ENCODE measurements at places on chromosomes 7 and 10.
A peak's percentile ranks its signal among the peaks of the same experiment; 100 is the strongest.

DNA sequence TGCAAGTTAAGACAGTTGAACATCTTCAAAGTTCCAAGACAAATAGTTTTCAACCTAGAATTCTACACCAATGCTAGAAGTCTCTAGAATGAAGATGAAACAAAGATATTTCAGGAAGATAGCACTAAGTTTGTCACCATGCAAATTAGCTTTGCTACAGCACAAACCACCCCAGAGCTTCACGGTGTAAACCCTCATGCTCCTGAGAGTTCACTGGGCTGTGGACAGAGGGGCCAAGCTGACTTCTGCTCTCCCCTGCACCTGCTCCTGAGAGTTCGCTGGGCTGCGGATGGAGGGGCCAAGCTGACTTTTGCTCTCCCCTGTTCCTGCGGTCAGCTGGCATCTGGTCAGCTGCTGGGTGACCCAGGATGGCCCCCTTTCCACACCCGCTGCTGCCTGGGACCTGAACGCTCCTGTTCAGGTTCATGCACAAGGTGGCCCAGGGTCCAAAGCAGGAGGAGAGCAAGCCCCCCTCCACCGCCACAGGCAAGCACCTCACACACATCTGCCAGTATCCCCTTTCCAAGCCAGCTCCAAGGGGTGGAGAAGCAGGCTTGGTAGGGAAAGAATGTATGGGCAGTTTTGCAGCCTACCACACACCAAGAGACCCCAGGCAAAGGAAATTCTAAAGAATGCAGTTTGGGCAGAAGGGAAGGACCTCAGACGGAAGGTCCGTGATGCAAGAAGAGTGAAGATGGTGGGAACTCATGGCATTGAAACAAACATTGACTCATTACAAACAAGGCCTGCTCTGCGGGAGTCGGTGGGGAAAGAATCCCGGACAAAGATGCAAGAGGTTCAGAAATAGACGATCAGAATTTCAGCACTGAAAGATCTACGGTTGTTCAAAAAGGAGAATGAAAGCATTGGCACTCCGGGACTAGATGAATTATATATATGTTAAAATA is 137.8 kb upstream of the PPP2R2D start:
- DNase-seq: no peak

DNA sequence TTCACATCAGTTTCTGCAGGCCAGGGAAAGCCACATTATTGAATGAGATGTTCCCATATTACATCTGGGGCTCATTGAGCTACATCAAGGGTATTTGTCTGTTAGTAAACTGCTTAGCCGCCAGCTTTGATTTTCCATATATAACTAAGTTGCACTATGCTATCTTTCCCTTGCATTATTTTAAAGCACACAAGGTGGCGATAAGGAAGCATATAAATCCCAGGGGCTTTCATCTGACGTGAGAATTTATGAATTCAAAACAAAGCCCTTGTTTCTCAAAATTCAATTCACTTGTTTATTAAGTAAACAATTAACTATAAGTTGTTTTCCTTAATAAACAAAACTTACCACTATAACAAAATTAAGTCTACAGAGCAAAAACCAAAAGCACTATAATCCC is 334.1 kb upstream of the TPK1 start:
- DNase-seq: no peak

GRCh38 chr7:65746398-65746669 is 126.5 kb upstream of the VKORC1L1 start:
- no peak for DNase-seq

GRCh38 chr10:119209035-119209735 is 1.8 kb downstream of the GRK5 start:
- DNase-seq: no peak

GRCh38 chr7:97008275-97008917 is 3.0 kb downstream of the DLX6 start:
- DNase-seq: no peak

DNA sequence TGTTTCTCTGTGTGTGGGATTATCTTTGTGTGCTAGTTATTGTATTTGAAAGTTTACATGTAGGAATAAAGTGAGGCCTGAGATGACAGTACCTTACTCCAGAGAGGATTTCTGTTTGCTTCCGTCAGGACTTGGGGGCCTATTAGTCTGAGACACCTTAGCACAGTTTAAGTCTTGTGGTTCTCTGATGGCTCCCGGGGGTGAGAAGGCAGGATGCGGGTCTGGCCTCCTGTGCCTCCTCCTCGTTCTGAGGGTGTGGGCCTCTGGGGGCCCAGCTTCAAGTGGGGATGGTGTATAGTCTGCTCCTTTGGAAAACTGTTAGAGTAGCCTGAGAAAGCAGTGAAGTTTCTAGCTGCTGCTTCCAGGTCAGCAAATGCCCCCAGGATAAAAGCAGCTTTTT is 12.4 kb downstream of the MTURN start:
- no peak for DNase-seq

- DNase-seq: no peak
These were observed 4.6 kb downstream of the EMX2 start for GRCh38 chr10:117547016-117547715.

- DNase-seq: no peak
These were observed 7.8 kb upstream of the COMMD3 start for GRCh38 chr10:22308390-22308789.

DNA sequence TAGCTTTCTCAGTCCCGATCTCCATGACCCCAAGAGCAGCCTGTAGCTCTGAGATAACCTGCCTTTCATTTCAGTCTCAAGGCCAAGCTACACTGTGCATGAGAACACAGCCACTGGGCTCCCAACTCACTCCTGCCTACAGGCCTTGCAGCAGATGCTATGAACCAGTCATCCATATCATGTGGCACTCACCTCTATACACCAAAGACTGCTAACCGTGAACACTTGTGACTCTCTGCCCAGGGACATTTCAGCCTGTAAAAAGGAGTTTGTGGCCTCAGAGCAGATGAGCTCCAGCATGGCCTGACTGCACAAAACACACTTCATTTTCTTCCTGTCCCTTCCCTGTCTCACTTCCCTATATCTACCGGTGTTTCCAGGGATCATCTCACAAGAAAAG is 56.9 kb upstream of the NPY start:
- DNase-seq: no peak

- DNase-seq: no peak
These were observed 18.4 kb downstream of the EEPD1 start for GRCh38 chr7:36171503-36171902.

GRCh38 chr7:50553973-50554372 is 11.2 kb downstream of the DDC start:
- DNase-seq: no peak

DNA sequence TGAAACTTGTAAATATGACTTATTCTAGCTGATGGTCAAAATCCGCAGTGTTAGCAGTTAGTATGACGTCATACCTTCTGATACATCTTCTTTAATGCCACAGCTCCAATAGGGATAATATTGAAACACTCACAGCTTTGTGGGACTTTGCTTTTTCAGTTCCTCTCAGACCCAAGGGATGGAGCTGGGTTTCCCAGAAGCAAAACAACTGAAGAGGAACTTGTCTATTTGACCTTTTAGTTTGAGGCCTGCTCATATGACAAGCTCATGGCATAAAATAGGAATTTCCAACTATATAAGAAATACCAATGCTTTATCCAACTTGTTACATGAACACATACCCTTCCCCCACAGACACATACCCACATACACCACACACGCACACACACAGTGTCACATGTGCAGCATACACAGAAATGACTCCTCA is 31.6 kb upstream of the C10orf67 start:
- no peak for DNase-seq

DNA sequence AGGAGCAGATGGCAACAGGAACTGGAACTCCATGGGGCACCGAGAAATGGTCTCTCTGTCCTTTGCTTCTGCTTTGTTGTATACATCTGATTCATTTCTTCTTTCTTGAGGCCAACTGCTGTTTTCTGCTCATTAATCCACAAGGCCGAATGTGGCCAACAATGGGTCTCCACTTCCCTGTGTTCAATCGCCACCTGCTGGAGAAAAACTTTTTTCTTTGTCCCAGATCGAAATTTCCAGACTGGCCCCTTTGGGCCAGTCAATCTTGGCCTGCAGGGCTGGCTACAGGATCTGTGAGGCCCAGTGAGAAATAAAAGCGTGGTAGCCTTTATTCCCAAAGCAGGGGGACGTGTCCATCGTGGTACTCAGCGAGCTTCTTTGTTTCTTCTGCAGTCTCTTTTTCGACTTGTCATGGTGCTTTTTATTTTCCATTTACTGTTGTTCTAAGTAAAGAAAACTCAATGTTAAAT is 58.8 kb downstream of the PARP12 start:
- peak; percentile 59 for DNase-seq

- DNase-seq: no peak
These were observed 303.7 kb downstream of the PRPF18 start for GRCh38 chr10:13890233-13891127.

GRCh38 chr10:36602374-36602773 is 523.0 kb upstream of the ANKRD30A start:
- no peak for DNase-seq

GRCh38 chr10:32412499-32412853 is 33.5 kb upstream of the CCDC7 start:
- DNase-seq: no peak

DNA sequence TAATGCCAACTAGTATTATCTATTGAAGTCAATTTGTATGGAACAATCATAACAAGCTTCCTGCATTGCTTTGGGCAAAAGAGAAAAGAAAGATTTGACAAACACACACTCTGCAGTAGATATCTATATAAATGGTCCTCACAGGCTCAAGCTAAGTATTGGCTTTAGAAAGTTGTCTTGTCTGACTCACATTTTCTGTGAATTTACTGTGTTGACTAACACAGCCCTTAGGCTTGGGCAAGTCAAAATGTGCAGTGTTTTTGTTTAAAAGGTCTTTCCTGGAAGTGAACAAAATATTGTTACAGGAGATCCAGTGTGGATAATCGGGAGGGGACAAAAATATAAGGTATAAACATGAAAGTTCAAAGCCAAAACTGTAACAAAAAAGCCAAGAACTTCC is 194.4 kb downstream of the RELN start:
- DNase-seq: no peak

DNA sequence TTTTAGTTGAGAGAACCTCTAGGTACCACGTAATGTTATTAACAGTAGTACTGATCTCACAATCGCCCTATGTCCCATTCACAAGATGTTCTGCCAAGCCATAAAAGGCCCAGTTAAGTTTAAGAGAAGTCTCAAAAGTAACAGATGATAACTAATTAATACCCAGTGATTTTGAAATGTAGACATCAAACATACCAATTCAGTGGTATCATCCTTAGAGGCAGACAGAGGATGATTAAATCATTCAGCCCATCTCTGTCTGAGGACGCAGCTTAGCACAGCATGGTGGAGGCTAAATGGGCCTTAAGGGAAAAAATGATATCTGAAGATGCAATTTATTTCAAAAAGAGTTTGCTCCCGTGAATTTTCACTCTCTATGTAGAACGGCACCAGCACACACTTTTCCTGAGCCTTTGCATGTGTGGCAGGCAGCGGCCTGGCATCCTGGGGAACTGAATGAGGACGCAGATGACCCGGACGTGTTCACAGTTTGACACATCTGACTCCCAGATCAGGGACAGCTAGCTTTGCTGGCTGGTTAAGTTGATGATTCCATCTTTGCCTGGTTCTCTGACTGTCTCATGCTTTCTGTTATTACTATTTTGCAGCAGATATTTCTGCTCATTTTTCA is 13.4 kb downstream of the EGFR start:
- DNase-seq: no peak

DNA sequence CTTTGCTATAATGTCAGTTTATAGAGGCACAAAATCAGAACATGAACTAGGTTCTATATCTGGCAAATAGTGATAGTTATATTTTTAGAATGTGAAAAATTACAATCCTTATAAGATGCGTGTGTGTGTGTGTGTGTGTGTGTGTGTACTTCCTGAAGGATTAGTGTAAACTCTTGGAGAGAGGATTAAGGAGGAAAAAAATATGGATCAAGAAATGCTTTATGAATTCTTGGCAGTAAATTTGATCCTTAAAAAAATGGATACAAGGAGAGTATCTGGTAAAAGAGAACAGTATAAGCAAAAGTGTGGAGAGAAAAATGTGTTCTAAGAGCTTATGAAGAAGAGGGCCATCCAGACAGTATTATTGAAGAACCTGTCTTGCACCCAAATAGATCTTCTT is 484.3 kb downstream of the ADRA2A start:
- DNase-seq: no peak

GRCh38 chr10:71068861-71069271 is 143.5 kb upstream of the UNC5B start:
- no peak for DNase-seq

- no peak for DNase-seq
These were observed 30.5 kb upstream of the PWWP2B start for GRCh38 chr10:132366499-132366898.

- no peak for DNase-seq
These were observed 88.2 kb downstream of the BBS9 start for GRCh38 chr7:33217595-33217994.

- peak; percentile 37 for DNase-seq
These were observed at the start of gene NEURL1 for GRCh38 chr10:103493362-103493915. Gene NEURL1 (plus strand): TSS chr10:103493705. CDS start chr10:103494388, 683 bp downstream.

DNA sequence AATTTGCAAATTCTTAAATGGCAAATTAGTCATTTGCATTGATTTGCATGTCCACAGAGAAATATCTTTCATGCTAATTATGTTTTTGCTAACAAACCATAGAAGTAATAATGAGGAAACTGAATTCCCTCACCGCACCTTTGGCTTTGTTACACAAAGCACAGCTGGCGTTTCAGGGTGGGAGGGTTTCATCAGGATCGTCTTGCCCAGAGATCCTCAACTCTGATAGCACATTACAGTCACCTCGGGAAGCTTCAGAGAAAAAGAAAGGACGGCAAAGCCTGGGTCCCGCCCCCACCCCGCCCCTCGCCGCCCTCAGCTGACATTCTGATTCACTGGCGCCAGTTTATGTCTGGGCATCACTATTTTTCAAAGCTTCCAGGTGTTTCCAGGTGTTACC is 119.4 kb downstream of the PTPRN2 start:
- DNase-seq: no peak

DNA sequence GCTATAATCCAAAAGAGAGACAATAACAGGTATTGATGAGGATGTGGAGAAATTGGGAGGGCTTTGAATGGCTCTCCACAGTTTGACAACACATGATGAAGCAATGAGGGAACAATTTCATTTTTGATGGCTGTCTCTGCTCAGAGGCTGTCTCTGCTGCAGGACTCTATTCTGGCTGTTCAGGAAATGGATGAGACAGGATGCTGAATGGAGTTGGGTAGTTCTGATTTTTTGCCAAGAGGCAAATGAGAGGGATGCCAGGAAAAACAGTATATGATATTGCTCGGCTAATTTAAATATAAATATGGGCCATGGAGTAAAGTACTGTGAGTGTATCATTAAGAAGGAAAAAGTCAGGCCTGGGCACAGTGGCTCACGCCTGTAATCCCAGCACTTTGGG is 16.8 kb downstream of the APBB1IP start:
- no peak for DNase-seq

- no peak for DNase-seq
These were observed 158.2 kb downstream of the CELF2 start for GRCh38 chr10:11175823-11176243.

- DNase-seq: no peak
These were observed 111.7 kb downstream of the LARP4B start for GRCh38 chr10:819816-820215.

DNA sequence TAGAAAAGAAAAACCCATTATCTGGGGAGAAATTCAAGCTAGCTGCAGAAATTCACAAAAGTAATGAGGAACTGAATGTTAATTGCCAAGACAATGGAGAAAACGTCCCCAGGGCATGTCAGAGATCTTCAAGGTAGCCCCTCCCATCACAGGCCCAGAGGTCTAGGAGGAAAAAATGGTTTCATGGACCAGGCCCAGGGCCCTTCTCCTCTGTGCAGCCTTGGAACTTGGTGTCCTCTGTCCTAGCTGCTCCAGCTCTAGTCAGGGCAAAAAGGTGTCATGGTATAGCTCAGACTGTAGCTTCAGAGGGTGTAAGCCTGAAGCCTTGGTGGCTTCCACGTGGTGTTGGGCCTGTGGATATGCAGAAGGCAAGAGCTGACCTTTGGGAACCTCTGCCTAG is 411.8 kb downstream of the ADRA2A start:
- no peak for DNase-seq
